ENCODE measurements at places on chromosomes 1 and 21.

DNA sequence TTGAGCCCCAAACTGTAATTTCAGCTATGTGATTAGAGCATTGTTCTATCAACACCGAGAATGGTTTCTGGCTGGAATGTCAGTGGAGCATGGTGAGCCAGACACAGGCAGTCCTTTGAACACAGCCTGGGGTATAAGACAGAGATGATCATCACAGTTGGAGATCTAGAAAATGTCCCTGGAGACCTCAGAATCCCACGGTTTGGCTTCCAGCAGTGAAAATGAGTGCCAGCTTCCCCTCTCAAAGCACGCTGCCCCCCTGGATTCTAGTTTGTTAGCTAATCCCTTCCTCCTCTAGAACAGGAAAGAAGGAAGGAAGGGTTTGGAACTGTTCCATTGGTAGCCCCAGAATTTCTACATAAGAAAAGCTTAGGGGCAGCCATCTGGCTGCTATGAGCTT lies 59.9 kb upstream of the JAK1 start:
- DNase-seq, result no peak

DNA sequence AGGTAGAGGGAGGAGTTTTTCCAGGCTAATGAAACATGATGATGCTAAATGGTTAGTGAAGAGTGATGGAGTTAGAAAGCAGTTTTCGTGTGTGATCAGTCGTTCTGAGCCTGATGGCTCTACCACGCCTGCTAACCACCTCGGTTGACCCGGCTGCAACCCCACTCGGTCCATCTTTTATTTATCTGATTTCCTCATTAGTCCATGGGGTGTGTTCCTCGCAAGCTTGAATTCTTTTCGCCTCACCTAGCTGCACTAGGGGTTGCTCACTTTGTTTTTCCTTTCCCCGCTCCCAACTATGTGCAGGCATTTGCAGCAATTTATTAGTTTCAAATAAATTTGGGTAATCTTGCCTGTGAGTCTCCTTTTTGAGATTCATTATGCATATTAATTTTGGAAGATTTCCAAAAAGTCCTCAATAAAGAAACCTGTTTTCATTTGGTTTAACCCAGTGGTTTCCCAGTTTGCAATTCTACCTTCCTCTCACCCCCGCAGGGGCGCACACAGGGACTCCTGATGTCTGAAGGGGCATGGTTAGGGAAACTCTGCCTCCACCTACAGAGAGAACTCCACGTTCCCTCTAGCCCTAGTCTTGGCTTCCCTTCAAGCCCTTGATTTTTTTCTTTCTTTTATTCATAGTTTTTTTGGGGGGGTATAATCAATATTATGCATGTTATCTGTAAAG lies 12.6 kb downstream of the B3GALT5 start:
- DNase-seq, result no peak

- peak; percentile 41 for DNase-seq
These were observed 25.8 kb downstream of the PRDM2 start for GRCh38 chr1:13725714-13726175.

DNA sequence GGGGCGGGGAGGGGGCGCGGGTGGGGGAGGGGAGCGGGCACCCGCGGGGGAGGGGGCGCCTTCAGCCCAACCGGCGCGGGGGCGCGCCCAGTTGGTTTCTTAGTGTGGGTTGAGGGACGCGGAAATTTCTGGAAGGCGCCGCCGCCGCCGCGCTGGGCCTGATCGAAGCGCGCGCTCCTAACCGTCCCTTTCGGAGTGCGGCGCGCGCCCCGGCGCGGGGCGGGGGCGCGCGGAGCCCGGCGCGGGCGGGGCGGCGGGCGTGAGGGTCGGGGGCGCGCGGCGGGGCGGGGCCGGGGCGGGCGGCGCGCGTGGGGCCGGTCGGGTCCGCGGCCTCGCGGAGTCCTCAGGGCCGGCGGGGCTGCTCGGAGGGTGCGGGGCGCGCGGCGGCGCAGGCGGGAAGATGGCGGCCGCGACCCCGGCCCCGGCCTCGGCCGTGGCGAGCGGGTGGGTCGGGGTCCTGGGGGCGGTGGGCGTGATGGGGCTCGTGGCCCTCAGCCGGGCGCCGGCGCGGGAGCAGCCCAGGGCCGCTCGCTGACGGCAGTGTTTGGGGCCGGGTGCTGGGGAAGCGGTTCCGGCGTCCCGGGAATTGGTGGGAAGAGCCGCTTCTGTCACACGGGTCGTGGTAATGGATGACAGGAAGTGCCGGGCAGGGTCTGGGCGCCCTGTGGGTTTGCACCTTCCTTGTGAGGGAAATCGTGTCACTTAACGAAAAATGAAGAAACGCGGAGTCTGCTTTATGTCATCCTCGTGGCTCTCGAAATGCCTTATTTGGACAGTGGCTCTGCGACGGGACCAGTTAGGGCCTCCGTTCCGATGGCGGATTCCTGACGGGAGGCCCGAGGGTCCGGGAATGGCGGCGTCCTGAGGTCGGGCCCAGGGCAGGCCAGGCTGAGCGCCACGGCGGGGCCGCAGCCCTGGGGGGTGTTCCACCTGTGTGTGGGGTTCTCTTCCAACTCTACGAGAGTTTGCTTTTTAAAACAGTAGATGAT lies 764 bp downstream of the PKNOX1 start:
- DNase-seq, result no peak

DNA sequence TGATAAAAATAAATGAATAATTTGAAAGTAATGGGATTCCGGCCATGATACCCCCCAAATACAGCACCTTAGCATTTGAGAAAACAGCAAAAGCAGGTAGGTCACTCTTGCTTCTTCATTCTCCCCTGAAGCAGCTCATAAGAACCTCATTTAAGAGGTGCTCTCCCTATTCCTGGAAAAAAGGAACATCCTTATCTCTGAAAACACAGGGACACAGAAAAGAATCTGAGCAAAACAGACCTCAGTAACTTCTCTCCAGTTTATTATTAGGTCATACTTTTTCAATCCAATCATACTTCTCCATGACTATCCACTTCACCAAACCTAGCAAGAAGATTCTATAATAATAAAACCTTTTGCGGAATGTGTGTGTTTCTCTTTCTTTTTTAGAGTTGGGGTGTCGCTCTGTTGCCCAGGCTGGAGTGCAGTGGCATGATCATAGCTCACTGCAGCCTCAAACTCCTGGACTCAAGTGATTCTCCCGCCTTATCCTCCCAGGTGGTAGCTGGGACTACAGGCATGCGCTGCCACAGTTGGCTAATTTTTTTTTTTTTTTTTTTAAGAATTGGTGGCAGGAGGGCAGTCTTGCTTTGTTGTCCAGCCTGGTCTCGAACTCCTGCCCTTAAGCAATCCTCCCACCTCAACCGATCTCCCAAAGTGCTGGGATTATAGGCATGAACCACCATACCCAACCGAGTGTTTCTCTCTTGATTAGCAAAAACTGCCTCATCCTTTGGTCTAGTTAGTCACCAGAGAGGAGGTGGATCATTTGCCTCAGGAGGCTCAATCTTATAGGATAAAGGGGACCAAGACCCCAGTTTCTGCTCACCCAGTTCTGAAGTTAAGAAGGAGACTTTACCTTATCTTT lies 10.6 kb upstream of the TRIM33 start:
- no peak for DNase-seq

Data from kidney glomerular epithelial cell (primary cell).